ENCODE measurements at places on chromosomes 13 and 19.

DNA sequence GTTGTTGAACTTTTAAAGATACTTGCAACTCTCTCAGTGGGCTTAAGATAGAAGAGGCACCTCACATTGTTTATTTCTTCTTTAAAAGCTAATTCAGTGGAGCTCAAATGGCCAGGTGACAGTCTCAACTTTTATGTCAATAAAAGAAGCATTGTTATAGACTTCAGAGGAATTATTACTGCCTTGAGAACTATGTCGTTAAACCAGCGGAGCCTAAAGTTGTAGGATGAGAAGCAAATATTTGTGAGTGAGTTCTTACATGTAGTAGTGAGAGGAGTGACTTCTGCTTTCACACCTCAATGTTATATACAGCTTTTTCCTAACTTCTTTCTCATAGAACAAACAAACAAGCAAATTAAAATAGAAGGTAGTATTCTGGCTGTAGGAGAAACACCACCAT lies 31.2 kb upstream of the DGKH start:
- no peak for DNase-seq

- DNase-seq, result no peak
These were observed 1029.6 kb downstream of the PCDH9 start for GRCh38 chr13:66200555-66200954.

GRCh38 chr19:11234486-11235075 lies 4.8 kb upstream of the ANGPTL8 start:
- DNase-seq, result no peak

DNA sequence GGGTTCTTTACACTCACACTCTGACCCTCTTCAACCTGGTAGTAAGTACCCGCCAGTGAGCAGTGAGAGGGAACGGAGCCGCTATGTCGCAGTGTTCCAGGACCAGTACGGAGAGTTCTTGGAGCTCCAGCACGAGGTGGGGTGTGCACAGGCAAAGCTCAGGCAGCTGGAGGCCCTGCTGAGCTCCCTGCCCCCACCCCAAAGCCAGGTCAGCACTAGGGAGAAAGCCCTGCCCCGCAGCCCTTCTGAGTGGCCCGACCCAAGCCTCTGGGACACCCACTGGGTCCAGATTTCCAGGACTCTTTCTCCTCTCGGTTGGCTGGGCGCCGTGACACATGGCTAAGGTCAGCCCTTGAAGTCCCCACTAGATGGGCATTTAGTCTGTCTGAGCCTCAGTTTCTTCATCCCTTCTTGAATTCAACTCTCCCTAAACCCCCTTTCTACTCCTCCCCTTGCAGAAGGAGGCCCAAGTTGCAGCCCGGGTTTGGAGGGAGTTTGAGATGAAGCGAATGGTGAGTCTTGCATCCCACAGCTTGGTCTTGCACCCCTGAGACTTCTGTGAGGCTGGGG lies 1.9 kb downstream of the OCEL1 start:
- no peak for DNase-seq

DNA sequence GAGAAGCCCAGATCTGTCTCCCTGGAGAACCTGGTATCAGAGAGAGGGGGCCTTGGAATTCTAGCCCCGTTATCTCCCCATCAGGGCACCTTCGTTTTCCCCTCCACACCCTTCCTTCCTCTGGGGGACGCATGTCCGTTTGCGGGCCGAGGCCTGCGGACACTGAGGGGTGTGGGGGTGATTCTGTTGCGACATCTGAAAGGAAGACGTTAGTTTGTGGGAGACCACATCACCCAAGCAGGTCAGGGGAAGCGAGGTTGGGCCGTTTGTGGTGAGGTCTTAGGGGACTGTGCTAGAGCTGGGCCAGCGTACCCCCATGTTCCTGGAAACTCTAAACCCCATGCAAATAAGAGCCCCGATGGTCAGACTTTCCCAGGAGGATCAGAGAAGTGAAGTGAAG lies 3.7 kb upstream of the HSH2D start:
- no peak for DNase-seq

DNA sequence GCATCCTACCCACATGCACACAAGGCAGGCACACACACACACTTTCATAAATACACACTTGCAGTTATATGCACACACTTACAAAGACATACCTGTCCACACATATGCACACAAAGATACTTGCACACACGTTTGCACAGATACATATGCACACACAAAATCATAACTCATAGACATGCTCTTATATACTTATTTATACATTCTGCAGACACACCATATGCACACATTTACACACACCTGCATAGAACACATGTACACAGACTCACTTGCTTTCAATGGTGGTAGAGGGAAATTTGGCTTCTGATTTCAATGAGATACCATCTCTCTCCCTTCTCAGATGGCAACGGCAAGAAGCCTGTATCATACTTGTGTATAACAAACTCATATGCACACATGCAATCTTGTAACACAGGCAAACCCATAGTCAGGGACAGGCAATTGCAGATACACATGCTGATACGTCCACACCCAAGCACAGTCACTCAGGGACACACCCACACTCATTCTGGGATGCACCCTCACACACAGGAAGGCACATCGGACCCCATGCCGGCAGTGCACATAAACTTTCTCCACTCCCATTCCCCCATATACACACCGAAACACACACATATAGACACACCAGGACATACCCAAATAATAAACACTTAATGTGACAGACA lies 24.7 kb downstream of the OLFM2 start:
- DNase-seq, result no peak

GRCh38 chr13:27211771-27212364 lies 39.5 kb upstream of the RPL21 start:
- no peak for DNase-seq

GRCh38 chr19:33332248-33332647 lies 29.9 kb upstream of the CEBPA start:
- no peak for DNase-seq

- no peak for DNase-seq
These were observed 10.9 kb downstream of the FREM2 start for GRCh38 chr13:38697628-38698333.

DNA sequence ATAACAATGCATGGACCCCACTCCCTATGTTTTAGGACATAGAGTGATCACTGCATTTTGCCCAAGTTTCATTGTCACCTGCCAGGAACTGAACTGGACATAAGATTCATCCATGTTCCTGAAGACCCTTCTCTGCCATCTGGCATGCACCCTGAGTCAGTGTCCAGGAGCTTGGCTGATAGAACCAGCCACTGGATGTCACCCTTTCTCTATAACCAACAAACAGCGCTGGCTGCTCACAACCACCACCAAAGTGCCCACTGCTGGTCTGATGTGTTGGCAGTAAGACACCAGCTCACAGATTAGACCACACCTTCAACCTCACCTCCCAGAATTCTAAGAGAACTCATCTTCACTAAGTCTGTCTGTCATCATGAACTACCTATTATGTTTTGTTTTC lies 333.4 kb downstream of the ITGBL1 start:
- no peak for DNase-seq

DNA sequence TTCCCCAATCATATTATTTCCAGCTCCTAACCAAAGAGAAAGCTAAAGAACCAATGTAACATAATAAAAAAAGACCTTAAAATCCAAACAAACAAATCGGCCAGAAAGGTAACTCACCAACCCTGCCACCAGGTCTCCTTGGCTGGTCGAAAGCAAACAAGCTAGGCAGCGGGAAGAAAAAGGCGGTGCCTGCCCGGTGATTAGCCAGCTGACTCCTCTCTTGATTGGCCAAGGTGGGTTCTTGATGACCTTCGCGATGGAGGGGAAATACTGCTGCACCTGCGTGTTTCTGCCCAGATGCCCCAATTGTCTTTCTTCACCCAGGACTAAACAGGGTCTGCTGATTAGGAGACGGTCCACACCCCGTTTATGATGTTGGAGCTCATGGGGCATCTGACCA lies at the start of gene NLRP11:
TSS of gene NLRP11 (minus strand) at position 154 of the 400 bp plus-strand sequence. CDS start 13,825 bp downstream, outside the sequence.
- DNase-seq, result no peak

GRCh38 chr13:98041081-98041820 lies 87.8 kb downstream of the IPO5 start:
- no peak for DNase-seq

DNA sequence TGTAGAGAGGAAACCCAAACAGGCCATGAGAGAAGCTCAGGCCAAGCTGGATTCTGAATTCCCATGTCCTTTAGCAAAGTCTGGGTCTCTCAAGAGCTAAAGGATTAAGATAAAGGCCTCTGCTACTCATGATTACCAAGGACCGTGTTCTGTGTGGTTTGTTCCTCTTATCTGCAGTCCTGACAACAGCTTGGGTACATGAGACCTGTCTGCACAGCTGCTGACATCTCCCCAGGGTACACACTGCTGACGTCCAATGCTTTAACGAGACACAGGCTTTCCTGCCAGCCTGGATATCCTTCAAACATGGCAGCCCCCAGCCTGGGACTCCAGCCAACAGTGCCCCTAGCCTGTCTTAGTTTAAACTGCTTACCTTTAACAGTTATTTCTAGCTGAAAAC lies 211.0 kb downstream of the SLC7A1 start:
- DNase-seq, result no peak

GRCh38 chr19:50556282-50557008 lies 11.8 kb downstream of the LRRC4B start:
- DNase-seq, result peak; percentile 95

GRCh38 chr13:36094478-36094877 lies 36.7 kb downstream of the DCLK1 start:
- no peak for DNase-seq

DNA sequence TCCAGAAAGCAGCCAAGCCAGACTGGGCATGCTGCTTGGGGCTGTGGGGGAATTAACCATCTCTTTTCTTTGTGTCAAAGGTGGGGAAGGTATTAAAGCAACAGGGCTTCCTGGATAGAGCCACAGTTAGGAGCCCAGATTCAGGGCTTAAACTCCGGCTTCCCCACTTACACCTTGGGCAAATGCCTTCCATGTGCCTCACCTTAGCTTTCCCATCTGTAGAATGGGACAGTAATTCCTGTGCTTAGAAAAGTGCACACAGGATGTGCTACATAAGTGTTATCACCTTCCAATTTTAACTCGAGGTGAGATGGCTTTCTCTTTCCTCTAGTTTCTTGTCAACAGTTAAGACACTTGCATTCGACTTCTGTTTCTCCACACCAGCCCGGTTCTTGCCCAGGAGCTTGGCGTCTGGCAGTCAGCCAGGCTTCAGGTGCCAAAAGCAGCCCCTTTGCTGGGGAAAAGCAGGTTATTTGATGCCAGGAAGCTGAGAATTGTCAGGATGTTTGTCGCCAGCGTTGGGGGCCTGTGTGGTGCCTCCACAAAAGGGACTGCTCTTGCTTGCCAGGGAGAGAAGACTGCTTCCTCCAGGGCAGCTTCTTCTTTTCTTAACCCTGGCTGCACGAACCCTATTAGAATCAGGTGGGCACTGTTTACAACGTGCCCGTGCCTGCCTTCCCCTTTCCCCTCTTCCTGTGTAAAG lies 79.2 kb downstream of the SIPA1L3 start:
- DNase-seq, result no peak

DNA sequence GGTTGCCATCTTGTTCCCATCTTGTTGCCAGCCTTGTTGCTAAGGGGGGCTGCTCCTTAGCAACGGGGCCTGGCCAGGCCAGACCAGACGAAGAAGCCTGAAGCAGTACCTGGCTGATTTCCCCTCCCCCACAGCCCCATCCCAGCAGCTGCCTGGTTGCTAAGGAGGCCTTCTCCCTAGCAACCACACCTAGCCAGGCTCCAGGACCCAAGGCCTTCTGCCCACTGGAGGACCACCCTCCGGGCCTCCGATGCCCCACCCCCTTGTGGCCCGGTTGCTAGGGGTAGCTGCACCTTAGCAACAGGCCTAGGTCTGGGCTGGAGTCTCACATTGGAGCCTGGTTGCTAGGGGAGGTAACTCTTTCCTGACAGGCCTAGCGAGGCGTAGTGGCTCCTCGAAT lies 3.9 kb downstream of the PRRG2 start:
- no peak for DNase-seq

GRCh38 chr19:681029-682019 lies 5.1 kb downstream of the FSTL3 start:
- peak; percentile 90 for DNase-seq

GRCh38 chr13:36432106-36432544 lies at the start of gene CCNA1:
TSS of gene CCNA1 (plus strand) at chr13:36432495. CDS start at chr13:36433057, 562 bp downstream.
- DNase-seq, result no peak

GRCh38 chr19:7918615-7919421 lies 1.3 kb upstream of the SNAPC2 start:
- DNase-seq, result no peak

DNA sequence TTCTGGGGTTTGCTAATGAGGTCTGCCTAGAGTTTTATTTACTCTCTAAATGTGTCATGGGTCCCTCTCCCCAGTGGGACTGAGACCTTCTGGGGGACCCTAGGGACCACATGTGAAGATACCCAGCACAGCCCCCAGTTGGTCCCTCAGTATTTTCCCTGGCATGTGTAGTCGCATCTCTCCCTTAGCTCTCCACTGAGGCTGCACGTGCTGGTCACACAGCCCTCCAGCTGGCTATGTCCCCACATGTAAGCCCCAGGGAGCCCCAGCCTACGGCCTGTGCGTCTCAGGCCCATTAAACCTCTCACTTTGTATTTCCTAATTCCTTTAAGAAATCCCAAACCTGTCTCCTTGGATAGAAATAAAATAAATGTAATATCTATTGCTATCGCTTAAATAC lies 189.6 kb upstream of the TSHZ3 start:
- no peak for DNase-seq

- no peak for DNase-seq
These were observed 994 bp downstream of the CCDC194 start for GRCh38 chr19:17393002-17393401.

DNA sequence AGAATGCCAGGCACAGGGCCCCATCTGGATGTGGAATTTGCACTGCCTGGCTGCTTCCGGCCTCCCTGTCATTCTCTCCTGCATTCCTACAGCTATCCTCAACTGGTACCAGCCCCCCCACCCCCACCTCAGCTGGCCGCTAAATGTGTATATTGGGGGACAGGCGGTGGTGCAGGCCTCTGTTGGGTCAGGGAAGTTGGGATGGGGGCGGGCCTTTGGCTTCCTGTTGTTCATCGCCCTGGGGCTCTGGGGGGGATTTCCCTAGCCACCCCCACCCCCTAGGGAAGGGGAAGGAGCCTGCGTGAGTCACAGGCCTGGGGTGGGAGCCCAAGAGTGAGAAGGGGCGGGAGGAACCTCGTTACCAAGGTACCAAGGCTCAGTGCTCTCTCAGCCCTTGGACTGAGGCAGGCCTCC lies 10.6 kb downstream of the POU2F2 start:
- DNase-seq, result no peak

DNA sequence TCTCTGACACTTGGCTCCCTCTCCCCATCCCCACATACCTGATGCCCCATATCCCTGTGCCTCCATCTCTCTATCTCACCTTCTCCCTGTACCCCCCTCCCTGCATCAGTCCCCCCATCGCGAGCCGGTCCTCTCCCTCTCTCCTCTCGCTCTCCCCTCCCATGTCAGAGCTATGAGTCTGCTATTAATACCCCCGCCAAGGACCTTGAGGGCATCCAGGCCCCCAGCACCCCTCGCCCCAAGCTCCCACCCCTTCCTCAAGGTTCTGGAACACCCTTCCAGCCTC lies 1.6 kb downstream of the GRIN2D start:
- DNase-seq, result no peak

GRCh38 chr19:45969676-45970075 lies 4.0 kb downstream of the NOVA2 start:
- no peak for DNase-seq

Measured in GM12891 (cell line).